ENCODE measurements at places on chromosomes 12 and 14.

GRCh38 chr12:62977418-62977817, 42.5 kb upstream of the PPM1H start:
- DNase-seq = no peak

- DNase-seq = no peak
Measured at GRCh38 chr14:55201219-55202101, 10.1 kb upstream of the DLGAP5 start.

- DNase-seq = no peak
Measured at GRCh38 chr14:56224691-56225681, 106.8 kb downstream of the PELI2 start.

GRCh38 chr12:13947276-13947946, 34.0 kb downstream of the GRIN2B start:
- DNase-seq = no peak

DNA sequence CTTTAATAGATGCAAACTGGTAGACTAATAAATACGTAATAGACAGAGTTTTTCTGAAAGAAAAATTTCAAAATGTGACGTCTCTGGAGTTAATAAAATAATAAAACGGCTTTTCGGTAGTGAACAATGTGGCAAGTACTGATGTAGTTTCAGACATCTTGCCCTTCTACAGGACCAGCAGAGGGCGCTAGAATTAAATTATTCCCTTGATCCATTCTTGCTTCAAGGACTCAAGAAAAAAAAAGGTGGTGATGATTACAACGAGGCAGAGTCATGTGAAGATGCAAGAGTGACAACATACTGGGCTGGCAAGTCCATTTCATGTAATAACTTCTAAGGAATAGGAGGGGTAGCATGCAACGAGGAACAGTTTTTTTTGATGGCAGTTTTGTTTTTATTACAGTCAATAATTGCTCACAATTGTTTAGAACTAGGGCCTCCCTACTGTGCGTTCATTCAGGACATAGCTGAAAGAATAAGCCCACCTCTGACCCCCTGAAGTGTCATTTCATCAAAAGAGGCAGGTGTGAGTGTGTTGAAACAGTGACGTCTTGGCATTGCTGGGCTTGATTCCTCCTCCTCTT, 101.0 kb upstream of the GZMB start:
- peak; percentile 21 for DNase-seq

DNA sequence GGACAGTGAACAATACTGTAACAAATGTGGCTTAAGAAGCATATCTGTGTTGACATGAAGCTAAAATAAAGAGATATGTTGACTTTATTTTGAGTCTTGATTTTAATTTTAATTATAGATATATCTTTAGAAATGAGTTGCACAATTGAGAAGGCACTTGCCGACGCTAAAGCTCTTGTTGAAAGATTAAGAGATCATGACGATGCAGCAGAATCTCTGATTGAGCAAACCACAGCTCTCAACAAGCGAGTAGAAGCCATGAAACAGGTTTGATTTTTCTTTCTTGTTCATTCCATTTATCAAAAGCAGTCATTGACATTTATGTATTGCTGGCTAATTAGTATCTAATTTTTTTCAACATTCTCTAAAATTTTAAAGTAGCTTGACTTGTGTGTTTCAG, 15.8 kb downstream of the FGFR1OP2 start:
- no peak for DNase-seq

- no peak for DNase-seq
Measured at GRCh38 chr12:966724-967123, 17.2 kb upstream of the RAD52 start.

DNA sequence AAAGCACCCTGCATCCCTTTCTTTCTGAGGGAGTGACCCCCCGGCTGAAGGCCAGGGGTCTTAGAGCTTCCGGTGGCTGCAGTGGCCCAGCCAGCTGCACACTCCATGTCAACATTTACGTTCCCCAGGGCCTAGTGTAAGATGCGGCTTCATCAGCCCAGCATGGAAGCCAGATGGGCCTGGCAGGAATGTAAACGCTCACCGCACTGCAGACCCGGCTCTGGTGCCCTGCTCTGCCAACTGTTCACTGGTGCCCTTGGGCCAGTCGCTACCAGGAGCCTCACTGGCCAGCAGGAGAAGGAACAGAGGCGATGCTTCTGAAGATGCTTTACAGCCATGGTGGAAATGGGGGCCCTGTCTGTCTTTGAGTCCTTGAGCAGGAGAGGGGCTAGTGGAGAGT, 8.6 kb upstream of the TMEM119 start:
- no peak for DNase-seq

DNA sequence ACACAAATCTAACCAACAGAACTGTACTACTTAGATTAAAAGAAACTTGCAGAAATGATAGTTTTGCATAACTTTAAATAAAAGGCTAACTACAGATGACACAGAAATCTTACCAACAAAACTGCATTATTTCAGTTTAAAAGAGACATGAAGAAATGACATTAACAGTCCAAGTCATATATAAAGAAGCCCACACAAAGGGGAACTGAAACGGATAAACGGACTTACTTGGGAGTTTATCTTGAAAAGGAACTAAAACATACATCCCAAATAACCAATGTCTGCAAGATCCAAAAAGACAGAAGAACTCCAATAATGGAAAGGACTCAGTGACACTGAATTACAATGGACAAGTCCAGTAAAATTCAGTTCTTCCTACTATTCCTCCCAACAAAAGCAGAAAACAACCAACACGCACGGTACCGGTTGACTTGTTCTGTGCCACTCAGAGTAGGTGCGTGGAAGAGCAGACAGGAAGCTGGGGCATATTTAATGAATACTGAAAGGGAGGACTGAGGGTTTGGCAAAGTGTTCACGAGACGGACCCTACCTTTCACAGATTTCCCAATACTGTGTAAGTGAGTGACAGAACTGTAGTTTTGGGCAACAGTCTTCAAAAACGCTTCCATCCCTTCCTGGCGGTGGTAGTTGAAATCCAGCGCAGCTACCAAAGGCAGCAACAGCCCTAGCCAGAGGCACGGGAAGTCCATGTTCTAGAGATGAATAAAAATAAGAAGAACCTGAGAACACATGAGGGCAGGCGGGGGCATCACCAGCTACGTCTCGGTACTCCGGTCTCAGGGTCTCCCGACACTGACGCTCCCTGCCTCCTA, 627 bp downstream of the CPM start:
- DNase-seq = no peak

- no peak for DNase-seq
Measured at GRCh38 chr14:103898204-103898603, 30.1 kb upstream of the TDRD9 start.

- no peak for DNase-seq
Measured at GRCh38 chr12:47078733-47079467, 521 bp upstream of the PCED1B start.

- DNase-seq = no peak
Measured at GRCh38 chr12:24467226-24467625, 481.7 kb downstream of the BCAT1 start.

DNA sequence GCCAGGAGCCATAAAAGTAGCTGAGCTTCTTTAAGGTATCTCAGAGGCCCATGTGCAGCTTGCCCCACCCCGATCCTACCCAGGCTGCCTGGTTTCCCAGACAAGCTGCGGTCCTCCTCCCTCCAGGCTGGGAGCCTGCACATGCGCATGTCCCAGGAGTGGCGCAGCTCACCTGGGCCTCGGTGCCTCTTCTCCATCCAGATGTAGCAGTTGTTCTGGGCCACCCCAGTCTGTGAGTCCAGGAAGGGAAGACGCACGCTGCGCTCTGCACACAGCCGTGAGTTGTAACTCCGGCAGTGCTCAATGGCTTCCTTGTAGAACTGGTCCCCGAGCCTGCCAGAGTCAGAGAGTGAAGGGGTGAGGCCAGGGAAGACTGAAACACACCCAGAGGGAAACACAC, 122.3 kb downstream of the DPF3 start:
- DNase-seq = no peak

- DNase-seq = no peak
Measured at GRCh38 chr12:129305851-129306250, 452.6 kb downstream of the GLT1D1 start.

DNA sequence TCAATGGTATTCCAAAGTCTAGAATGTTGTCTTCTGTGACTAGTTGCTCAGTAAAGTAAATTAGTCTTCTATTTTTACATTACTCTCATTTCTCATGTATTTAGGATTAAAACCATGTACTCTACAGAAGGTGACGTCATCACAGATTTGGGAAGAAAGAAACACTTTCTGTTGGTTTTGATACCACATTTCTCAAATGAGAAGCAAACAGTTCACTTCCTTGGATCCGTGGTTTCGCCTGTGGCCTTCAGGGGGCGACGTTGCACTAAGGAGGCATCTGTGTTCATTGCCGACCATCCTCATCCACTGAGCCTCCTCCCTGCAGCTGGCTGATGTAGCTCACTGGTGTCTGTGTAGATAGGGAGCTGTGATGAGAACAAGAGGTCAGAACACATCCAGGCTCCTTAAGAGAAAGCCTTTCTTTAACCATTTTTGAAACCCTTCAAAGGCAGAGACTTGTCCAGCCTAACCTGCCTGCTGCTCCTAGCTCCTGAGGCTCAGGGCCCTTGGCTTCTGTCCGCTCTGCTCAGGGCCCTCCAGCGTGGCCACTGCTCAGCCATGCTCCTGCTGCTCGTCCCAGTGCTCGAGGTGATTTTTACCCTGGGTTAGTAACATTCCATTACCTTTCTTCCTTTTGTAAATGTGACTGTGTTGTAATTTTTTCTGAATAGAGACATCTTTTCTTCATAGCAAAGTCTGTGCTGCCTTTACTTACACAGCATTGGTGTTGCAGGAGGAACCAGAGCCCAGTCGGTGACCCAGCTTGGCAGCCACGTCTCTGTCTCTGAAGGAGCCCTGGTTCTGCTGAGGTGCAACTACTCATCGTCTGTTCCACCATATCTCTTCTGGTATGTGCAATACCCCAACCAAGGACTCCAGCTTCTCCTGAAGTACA, 220.6 kb upstream of the OR4E1 start:
- DNase-seq = no peak

DNA sequence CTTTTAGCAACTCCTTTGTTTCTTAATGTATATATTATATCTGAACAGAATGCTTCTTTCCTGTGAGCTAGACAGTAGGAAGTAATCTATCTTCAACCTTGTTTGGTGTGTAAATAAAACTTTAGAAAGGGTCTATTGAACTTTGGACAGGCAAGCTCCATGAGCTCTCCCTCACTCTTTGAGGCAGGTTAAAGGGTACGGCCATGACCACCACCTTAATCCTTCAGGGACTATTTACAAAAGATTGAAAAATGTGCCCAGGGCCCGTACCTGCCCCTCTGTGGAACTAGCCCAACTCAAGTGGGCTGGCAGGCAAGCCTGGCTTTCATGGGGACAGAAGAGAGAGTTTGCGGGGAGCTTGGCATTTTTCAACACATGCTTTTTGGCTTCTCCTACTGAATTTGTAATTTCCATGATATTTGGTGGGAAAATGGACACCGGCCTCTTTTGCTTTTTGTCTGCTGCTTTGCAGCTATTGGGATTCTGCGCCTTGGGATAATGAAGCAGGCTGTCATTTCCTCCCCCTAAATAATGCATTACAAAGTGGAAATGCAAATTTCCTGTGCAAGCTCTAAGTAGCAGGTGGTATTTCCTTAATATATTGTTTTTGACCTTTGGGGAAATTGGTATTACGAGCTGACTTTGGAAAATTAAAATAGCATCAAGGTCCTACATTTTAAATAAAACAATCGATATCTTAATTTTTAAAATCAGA, 106.0 kb downstream of the HMGA2 start:
- DNase-seq = no peak

DNA sequence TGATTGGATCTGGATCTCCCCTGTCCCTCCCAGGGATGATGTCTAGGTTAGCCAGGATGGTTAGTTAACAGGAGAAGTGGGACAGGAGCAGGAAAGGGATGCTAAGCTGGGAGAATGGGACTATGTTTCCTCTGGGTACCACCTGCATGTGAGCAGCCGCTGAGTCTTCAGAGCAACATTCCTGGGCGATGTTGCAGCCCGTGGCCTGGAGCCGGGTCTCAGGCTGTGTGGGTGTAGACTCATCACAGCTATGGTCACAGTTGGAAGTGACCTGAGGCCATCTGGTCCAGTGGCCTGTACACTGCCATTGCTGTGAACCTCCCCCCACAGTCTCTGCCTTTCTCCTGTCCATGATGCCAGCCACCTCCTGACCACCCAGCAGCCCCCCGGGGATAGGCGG, 422.6 kb downstream of the DPF3 start:
- no peak for DNase-seq

- DNase-seq = no peak
Measured at GRCh38 chr14:36824854-36825253, 163.2 kb downstream of the PAX9 start.

GRCh38 chr12:57085999-57086492, 2.9 kb upstream of the NAB2 start:
- DNase-seq = no peak

DNA sequence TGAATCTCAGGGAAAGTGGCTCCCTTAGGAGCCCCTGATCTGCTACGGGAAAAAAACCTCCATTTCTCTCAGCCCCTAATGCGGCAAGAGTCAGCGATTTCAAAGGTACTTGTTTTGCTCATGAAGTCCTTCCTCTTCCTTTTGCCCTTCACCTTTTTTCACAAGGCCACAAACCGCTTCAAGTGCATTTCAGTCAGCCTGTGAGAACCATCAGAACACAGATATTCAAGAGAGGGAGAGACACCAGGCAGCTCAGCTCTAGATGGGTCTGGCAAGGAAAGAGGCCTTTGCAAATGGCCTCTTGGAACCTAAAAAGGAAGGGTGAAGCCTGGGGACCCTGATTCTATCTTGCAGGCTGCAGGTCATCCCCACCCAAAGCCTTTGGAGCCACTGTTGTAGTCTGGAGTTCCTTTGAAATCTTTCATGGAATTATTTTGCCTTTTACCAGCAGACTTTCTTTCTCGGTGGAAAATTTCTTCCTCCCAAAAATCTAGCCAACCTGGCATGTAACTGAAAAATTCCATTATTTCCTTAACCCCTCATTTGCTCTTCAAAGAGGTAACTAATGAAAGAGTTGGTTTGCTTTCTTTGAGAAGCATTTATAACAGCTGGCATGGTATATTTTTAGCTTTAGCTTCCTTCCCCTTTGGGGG, 145.0 kb downstream of the SAMD4A start:
- DNase-seq = no peak

DNA sequence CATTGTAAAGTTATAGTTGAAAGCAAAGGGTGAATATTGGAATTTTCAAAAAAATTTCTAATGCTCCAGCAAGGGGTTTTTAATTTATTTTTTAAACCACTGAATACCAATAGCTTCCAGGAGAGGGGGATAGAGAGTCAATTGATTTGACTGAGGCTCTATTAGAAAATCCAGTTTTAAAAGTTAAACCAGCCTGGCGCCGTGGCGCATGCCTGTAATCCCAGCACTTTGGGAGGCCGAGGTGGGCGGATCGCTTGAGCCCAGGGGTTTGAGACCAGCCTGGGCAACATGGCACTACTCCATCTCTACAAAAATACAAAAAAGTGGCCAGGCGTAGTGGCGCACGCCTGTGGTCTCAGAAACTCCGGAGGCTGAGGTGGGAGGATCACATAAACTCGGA, 150.1 kb downstream of the SLC38A4 start:
- no peak for DNase-seq

Data from NCI-H2081 treated with DMSO at 0.1 percent for 48 hours (cell line).